ENCODE measurements at places on chromosomes 4 and X. TPM values are rescaled to one million over a fixed set of nuclear protein-coding genes. Genes with fewer than 3 reads are reported as not detected.

- DNase-seq: no peak
Observed at GRCh38 chrX:151806967-151807540, 72.5 kb downstream of the CNGA2 start.

DNA sequence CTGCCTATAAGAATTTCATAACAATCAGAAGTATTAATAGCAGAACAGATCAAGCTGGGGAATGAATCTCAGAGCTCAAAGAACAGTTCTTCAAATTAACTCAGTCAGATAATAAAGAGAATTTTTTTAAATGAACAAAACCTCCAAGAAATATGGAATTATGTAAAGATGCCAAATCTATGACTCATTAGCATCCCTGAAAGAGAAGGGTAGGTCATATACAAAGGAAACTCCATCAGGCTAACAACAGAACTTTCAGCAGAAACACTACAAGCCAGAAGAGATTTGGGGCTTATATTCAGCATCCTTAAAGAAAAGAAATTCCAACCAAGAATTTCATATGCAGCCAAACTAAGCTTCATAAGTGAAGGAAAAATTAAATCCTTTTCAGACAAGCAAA, 28.6 kb downstream of the CBR4 start:
- no peak for DNase-seq

DNA sequence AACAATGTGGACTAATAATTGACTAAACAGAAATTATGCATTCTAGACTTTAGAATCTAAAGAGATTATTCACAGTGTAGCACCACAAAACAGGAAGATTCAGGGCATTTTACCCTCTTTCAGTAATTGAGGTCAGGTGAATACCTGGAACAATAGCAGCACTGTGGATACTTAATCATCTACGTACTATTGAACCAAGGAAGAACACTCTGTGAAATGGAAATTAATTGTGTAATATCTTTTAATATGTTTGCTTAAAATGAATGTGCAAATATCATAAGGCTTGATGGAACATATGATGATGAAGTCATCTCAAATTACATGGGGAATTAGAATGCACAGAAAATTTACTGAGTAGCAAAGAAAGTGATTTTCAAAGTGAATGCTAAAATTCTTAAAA, 68.5 kb upstream of the MAP9 start:
- DNase-seq: no peak

GRCh38 chrX:23435575-23435974, 100.9 kb downstream of the PTCHD1 start:
- DNase-seq: no peak

- no peak for DNase-seq
Observed at GRCh38 chr4:19195696-19196095, 1056.0 kb upstream of the SLIT2 start.

CASK gene
- total RNA-seq: 28.7 TPM

FAM47A gene
- not detected for total RNA-seq

Data from esophagus muscularis mucosa (tissue), 4 donors.